ENCODE measurements at places on chromosomes 5 and 9. TPM values are rescaled to one million over a fixed set of nuclear protein-coding genes. Genes with fewer than 3 reads are reported as not detected.

- no peak for DNase-seq
These were observed 15.1 kb downstream of the RPS14 start for GRCh38 chr5:150434464-150434863.

DNA sequence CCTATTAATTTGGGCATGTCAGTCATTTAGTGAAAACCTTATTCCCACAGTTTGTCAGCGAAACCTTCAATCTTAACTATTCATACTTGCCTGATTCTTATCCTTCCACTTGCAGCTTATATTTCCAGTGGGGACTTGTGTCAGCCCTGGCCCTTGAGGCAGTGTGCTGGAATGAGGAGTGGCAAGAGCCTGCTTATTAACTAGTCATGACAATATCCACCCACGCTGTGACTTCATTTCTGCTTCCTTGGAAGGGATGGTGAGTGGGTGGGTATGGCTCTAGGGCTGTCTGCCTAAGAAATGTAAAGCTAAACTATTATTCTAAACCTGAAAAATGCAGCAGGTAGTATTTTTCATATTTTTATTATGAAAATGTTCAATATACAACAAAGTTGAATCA lies 34.0 kb upstream of the LURAP1L start:
- DNase-seq: no peak

GRCh38 chr9:14136646-14137370 lies 177.1 kb downstream of the NFIB start:
- no peak for DNase-seq

GRCh38 chr9:114218264-114219120 lies 63.2 kb downstream of the COL27A1 start:
- no peak for DNase-seq

DNA sequence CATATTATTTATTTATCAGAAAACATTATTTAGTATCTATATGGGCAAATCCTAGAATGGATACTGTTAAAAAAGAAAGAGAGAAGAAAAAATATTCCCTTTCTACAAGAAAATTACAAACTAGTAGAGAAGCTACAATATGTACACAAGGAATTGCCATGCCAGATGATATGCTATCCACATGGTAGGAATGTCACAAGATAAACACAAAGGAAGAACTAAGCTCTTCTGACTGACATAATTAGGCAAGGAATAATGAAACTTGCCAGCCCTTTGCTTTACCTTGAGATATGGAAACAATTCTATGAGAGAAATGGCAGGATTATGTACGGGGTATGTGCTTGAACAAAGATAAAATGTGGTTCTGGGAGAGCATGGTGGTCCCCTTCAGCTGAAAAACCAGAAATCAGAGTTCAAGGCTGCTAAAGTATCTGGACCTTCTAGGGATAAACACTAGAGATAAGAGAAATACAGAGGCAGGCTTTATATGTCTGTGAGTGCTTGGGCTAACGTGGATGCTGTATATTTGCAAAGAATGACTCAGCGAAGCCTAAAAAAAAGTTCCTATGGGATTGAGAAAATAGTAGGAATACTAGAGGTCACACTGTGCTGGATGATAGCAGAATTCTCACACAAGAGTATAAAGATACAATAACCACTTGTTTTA lies 451.6 kb downstream of the TLE1 start:
- no peak for DNase-seq

DNA sequence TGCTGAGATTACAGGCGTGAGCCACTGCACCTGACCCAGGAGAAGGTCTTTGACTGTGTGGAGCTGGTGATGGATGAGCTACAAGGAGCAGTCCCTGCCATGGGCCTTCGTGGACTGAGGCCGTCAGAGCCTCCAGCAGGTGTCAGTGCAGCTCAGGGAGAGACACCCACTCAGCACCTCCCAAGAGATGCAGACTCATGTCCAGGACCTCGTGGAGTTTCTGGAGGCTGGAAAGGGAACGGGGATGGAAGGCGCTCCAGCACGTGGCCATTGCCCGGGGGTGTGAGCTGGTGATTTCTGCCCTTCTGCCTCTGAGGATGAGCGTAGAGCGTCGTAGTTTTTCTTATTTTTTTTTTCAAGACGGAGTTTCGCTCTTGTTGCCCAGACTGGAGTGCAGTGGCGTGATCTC lies 9.5 kb downstream of the TOR4A start:
- DNase-seq: peak; percentile 77

DNA sequence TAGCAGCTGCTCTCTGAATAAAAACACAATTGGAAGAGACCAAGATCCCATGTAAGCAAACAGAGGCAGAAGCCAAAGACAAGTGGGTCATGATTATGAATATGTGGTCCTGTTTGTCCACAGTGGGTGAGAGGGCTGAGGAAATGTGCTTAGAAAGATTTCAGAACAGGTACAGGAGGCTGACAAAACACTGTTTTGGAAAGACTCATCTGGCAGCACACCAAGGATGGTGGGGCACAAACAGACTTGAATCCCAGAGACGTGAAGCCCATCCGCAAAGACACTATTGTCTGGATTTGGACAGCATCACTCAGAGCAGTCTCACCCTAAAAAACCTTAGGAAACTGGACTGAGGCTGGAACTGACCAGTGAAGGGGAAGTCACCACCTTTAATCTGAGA lies 85.0 kb downstream of the ADRB2 start:
- no peak for DNase-seq

- DNase-seq: no peak
These were observed 11.0 kb downstream of the CCDC152 start for GRCh38 chr5:42767491-42768105.

GRCh38 chr5:139749242-139749641 lies 46.4 kb upstream of the PSD2 start:
- no peak for DNase-seq

DNA sequence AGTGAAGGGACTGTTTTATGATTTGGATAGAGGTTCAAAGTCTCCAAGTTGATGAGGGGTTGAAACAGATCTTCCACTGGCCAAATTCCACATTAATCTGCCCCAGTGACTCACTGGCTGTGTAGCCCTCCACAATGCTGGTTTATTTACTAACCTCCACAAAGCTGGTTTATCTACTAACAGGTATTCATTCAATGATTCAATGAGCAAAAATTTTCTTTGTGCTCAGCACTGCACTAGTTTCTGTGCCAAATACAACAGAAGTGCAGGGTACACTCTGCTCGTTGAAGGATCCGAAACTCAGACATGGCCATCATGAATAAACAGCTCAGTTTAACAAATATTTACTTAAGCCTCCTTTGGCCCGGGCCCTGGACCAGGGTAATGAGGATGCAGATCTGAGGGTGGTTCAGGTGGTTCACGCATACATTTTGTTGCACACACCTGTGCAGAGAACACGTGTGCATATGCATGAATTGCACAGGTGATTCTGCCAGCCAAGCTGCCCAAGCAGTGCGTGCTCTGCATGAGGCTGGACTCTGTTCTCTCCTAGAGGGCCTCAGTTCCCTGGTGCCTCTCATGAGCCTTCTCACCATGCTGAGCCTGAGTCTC lies 71.0 kb downstream of the SH3PXD2B start:
- peak; percentile 54 for DNase-seq

CCIN gene
- total RNA-seq: not detected

CDKN2A gene
- 2.3 TPM for total RNA-seq

AP3B1 gene
- 21.6 TPM for total RNA-seq

SLC6A18 gene
- not detected for total RNA-seq
